ENCODE measurements at places on chromosomes 4 and X. TPM values are rescaled to one million over a fixed set of nuclear protein-coding genes. Genes with fewer than 3 reads are reported as not detected.

DNA sequence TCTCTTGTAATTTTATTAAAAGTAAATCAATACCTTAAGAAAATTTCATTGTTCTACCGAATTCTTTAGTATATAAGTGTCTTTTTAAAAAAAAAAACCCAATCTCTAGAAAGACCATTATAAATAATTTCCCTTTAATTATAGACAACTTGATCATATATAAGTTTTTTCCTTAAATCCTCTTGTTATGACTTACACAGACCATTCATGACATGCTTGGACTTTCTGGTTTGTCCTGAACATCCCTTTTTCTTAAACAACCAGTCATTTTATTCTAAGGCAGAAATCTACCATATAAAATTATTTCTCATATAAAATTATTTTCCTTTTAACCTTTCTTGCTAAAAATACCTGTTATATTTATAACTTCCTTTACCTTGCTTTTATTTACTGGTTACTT is 15.4 kb upstream of the FHDC1 start:
- DNase-seq, result no peak
- no peaks in the 10 kb centered on the region for H3K36me3 ChIP-seq
- H3K4me1 ChIP-seq, result no peaks in the 10 kb centered on the region
- H3K4me3 ChIP-seq, result no peak overlapping the region

DNA sequence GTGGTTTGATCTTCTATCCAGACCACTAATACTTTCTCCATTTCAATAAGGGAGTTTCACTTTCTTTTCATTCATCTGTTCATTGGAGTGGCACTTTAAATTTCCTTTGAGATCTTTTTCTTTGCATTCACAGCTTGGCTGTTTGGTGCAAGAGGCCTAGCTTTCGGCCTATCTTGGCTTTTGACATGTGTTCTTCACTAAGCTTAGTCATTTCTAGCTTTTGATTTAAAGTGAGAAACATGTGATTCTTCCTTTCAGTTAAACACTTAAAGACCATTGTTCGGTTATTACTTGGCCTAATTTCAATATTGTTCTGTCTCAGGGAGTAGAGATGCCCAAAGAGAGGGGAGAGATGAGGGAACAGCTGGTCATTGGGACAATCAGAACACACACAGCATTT is 24.3 kb downstream of the CXCL13 start:
- H3K36me3 ChIP-seq, result no peaks in the 10 kb centered on the region
- no peak overlapping the region for H3K27ac ChIP-seq
- DNase-seq, result no peak
- no peaks in the 10 kb centered on the region for H3K4me1 ChIP-seq
- H3K4me3 ChIP-seq, result no peak overlapping the region

GRCh38 chr4:107736924-107737448 is 17.0 kb upstream of the PAPSS1 start:
- H3K36me3 ChIP-seq, result no peaks in the 10 kb centered on the region
- peaks cover 5% of the 10 kb centered on the region for H3K4me1 ChIP-seq
- DNase-seq, result peak; percentile 53
- H3K27me3 ChIP-seq, result no peaks in the 10 kb centered on the region

GRCh38 chrX:47285836-47286320 is 53.1 kb downstream of the USP11 start:
- H3K36me3 ChIP-seq, result no peaks in the 10 kb centered on the region
- no peak for DNase-seq
- H3K27ac ChIP-seq, result no peak overlapping the region

GRCh38 chr4:42555828-42556227 is 101.1 kb downstream of the ATP8A1 start:
- no peaks in the 10 kb centered on the region for H3K27me3 ChIP-seq
- H3K36me3 ChIP-seq, result peaks cover 4% of the 10 kb centered on the region
- DNase-seq, result no peak

Gene TMEM164
- total RNA-seq, result 87.0 TPM
